ENCODE measurements at places on chromosomes 4 and X.
A peak's percentile ranks its signal among the peaks of the same experiment; 100 is the strongest.

DNA sequence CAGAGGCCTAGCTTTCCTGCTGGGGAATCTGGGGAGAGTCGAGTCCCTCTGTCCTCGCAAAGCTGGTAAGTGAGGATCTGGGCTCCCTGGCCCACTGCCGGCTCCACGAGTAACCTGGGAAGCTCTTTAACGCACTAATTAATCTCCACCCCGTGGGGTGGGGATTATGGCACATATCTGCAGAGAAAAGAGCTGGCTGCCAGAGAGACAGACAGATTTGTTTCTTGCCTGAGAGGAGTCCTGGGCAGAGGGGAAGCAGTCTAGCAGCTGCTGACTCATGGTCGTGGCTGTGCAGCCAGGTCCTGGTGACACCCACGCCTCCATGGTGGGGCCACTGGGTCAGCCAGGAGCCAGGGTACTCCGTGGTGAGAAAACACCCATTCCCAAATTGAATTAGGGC, 14.0 kb downstream of the SORCS2 start:
- no peak for DNase-seq

GRCh38 chr4:175671491-175671934, 140.6 kb downstream of the GPM6A start:
- no peak for DNase-seq

GRCh38 chr4:182717788-182718583, 199.2 kb downstream of the DCTD start:
- no peak for DNase-seq

DNA sequence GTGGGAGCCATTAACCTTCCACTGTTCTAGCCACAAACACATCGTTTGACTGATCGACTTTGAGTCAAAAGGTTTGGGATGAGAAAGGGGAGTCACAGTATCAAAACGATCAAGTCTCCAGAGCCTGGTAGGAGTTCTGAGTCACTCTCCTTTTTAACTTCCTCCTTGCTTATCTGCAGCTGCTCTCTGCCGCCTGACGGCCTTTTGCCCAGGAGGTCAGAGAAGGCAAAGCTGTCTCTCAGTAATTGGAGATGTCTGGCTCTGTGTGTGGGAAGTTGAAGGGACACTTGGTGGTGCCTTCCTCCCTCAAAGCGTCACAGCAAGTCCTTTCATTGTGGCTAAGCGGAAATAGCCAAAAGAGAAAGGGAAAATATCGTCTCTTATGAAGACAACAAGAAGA, 63.1 kb downstream of the ANOS1 start:
- no peak for DNase-seq

- no peak for DNase-seq
Observed at GRCh38 chr4:156571146-156571545, 400.5 kb downstream of the PDGFC start.

DNA sequence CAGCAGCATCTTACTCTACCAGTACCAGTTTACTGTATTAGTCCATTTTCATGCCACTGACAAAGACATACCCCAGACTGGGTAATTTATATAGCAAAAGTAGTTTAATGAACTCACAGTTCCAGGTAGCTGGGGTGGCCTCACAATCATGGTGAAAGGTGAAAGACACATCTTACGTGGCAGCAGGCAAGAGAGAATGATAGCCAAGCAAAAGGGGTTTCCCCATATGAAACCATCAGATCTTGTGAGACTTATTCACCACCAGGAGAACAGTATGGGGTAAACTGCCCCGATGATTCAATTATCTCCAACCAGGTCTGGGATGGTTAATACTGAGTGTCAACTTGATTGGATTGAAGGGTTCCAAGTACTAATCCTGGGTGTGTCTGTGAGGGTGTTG, 69.3 kb downstream of the YIPF6 start:
- peak; percentile 16 for DNase-seq

- DNase-seq: no peak
Observed at GRCh38 chr4:88503344-88503743, 20.2 kb downstream of the PYURF start.

DNA sequence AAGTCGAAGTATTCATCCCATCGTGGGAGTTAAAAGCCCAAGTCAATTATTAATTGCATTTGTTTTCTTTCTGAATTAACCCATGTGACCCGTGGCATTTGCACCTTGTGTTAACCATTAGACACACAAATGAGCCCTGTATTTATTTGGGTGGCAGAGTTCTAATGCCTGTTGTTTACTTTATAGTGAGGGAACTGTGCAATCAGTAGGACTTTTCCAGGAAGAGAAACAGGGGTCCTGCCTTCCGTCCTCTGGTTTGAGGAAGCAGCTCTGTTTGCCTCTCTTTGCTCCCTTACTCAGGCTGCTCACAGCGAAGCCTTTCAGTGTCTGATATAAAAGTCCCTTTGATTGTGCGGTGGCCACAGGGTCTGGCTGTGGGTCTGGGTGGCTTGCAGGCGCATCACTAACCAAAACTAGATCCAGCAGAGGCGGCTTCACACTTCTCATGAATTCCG, 263.6 kb downstream of the PTTG2 start:
- DNase-seq: no peak

- DNase-seq: no peak
Observed at GRCh38 chrX:31483336-31483735, 411.5 kb upstream of the FTHL17 start.

DNA sequence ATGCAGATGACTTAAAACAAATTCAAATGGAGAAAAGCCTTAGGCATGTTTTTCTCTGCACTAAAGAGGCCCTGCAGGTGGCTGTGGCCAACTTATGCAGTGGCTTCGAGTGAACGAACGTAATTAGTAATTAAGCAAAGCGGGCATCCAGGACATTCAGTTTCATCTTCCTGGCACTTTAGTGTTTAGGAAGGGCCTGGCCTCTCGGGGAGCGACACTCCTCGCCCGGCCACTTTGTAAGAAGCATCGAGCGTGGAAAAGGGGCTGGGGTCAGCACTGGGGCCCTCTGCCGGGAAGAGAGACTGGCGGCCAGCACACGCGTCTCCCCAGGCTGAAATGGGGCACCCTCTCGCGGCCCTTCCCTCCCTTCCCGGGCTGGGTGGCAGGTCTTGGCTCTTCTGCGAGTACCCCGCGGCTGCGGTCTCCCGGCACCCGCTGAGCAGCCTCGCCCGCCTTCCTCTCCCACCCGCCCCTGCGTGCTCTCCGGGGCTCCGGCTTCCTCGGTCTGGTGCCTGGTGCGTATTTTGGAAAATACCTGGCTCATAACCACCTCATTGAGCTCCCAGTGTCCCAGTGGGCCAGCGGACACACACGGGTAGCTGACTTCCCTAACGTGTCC, 677 bp upstream of the CYP4V2 start:
- peak; percentile 45 for DNase-seq

DNA sequence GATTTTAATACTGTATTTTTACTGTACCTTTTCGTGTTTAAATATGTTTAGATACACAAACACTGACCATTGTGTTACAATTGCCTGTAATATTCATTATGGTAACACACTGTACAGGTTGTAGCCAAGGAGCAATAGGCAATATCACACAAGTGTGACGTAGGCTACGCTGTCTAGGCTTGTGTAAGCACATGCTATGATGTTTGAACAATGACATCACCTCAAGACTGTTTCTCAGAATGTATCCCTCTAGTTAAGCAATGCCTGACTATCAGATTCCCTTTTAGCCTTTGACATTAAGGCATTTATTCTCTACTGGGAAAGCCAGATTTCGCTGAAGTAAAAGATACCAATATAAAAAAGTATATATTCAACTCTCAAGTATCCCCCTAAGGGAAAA, 66.2 kb downstream of the VCX3A start:
- no peak for DNase-seq

GRCh38 chr4:168070903-168071302, 21.4 kb upstream of the ANXA10 start:
- no peak for DNase-seq

DNA sequence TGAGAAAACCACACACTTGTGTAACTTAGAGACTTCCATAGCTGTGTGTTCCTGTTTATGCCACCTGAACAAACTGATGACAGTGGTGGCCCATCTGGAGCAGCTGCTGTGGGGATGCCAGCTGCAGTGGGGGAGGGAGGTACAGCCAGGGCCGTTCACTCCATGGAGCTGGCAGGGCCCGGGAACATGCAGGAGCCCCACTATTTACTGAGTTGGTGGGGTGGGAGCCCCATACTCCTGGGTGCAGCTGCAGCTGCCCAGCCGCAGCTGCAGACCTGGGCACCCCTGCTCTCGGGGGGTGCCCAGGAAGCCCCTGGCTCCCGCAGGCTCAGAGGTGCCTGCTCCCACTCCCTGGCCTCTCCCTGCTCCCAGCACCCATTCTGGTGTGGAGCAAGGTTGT, 398.6 kb upstream of the RASGEF1B start:
- no peak for DNase-seq

DNA sequence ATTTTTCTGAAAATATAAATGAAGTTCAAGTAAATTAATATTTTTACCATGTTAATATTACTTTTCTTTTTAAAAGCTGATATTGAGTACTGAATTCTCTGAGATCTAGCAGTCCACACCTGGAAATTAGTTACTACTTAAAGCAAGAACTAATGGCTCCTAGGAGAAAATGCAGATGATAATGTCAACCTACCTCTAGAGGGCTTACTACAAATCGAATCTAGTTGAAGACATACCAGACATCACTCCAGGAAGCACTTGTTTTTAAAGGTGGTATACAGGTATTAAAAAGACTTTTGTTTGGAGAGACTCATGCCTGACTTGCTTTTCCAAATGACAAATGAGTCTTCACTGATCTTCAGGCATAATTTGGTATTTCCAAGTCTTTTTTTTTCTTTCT, 516.4 kb upstream of the BOD1L1 start:
- DNase-seq: no peak

- DNase-seq: no peak
Observed at GRCh38 chr4:181548873-181549575, 694.2 kb upstream of the TENM3 start.

DNA sequence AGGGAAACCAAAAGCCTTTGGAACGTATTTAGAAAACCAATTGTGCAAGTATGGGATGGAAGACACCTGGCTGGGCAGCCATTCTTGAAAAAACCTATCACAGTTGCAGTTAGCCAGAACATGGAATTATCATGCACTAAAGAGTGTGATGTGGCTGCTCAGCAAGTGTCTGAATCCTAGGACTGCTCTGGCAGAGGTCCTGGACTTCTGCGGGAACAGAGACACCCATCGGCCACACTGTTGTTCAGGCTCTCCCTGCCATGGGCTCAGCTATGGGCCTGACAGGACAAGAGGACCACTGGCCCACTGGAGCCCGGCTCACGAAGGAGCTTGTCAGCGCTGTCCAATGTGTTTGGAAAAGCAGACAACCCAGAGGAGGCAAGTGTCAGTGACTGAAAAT, 115.7 kb upstream of the GPC4 start:
- no peak for DNase-seq

DNA sequence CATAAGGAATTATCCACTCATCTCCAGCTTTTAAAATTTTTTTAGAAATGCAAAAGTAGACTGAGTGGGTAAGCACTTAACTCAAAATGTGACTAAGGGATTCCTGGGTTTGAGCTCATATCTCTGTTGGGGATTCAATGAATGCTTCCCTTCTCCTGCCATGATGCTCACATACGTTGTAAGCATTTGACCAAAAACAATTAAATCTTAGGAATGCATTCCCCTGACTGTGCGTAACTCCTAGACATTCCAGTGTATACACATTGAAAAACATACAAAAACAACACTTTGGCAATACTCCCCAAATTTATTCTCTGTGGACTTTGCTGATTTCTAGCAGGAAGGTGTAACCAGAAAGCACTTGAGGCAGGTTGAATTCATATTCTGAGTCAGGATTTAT, 29.8 kb downstream of the SPANXA2 start:
- DNase-seq: no peak

DNA sequence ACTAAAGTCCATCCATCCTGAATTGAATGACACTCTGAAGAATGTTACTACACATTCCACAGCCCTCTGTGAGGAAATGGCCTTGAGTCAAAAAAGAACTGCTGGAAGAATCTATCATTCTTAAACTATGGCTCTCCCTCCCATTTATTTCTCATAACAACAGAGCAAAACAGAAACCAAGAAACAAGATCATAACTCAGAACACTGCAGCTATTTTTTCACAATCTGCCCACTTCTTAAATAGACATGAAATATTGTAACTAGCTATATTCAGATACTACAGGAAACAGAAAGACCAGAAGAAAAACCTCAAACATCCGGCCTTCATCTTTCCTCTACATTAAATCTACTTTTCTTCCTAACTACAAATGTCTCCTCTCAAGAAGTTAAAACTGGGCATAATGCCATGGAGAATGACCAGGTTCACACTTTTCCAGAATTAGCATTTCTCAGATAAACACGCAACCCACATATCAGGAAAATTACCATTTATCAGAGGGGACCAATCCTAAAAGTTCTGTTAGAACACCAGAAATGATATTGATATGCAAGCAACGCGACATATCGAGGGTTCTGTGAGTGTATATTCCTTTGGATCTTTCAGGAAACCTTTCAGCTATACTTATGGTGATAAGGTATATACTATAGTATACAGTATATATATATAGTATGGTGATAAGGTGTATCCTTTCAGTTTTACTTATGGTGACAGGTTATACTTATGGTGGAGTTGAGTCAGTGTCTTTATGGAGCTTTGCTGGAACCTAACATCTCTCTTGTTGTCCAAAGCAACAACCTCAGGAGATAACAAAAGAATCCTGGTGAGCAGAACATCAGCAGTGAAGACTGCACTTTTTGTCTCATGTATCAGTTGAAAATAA, 60.4 kb upstream of the IRF2 start:
- DNase-seq: no peak

- DNase-seq: no peak
Observed at GRCh38 chrX:129665916-129666644, 11.3 kb upstream of the APLN start.

DNA sequence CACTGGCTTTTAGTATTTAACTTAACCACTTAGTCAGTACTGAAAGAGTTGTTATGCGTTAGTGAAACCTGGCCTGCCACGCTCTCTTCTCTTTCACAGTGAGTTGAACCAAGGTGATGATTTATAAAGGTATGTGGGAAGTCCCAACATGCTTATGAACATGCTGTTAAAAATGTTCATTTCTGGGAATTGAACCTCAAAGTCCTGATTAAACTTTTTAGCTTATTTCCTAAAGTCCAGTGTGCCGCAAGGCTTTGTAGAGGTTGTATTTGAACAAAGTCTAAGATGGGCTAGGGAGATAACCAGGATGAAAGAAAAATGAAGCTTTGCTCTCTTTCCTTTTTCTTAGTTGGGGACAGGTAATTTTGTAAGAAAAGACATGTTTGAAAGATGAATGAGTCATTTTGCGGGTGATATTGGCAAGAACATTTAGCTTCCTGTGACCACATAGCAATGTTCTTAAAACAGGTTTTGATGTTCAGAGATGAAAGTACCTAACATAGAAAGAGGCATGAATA, 270.3 kb downstream of the DTHD1 start:
- DNase-seq: peak; percentile 3

DNA sequence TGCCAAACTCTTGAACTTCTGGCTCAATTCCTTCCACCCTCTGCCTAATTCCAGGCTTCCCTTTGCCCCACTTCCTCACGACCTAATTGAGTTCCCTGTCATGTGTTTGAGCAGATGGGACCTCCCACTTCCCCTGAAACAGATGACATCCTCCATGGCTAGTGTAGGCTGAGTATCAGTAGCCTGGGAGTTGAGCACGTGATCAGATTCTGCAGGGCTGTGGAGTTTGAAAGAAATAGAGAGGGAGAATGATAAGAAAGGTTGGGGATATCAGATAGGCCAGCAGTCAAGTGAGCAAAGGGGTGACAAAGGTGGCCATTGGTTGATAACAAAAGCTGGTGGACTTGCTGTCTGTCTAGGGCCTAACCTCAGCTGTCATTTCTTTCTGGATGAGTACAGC, 18.8 kb upstream of the NWD2 start:
- DNase-seq: no peak
